Activated T-cell treated with anti-CD3 and anti-CD28 coated beads, Interleukin-2, amount 50 U/mL, for 48 hours (primary cell): ENCODE measurements at places on chromosomes 11 and 22.

DNA sequence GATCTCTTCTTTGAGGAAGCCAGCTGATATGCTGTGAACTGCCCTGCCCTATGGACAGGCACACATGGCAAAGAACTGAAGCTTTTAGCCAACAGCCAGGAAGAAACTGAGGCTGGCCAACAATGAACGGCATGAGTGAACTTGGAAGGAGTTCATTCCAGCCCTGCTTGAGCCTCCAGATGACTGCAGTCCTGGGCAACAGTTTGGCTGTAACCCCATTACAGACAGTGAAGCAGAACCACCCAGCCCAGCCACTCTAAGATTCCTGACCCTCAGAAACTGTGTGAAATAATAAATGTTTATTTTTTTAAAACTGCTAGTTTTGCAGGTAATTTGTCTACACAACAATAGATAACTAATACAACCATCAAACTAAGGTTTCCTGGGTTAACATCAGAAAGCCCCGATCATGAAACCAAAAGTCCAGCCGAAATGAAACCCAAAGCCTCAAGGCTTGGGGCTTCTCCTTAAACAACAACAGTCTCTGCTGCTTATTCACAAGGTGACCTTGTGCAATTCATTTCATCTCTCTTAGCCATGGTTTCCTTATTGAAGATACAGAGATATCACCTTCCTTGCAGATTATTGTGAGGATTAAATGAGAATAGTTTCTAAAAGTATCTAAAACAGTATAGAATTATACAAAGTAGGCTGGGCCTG is 31.4 kb downstream of the PAK1 start:
- DNase-seq = no peak

GRCh38 chr11:72630104-72630852 is 43.9 kb downstream of the PDE2A start:
- DNase-seq = no peak

- DNase-seq = no peak
Measured at GRCh38 chr11:132056689-132057088, 686.3 kb downstream of the NTM start.

GRCh38 chr11:121588747-121589146 is 136.0 kb upstream of the SORL1-AS1 start:
- no peak for DNase-seq

DNA sequence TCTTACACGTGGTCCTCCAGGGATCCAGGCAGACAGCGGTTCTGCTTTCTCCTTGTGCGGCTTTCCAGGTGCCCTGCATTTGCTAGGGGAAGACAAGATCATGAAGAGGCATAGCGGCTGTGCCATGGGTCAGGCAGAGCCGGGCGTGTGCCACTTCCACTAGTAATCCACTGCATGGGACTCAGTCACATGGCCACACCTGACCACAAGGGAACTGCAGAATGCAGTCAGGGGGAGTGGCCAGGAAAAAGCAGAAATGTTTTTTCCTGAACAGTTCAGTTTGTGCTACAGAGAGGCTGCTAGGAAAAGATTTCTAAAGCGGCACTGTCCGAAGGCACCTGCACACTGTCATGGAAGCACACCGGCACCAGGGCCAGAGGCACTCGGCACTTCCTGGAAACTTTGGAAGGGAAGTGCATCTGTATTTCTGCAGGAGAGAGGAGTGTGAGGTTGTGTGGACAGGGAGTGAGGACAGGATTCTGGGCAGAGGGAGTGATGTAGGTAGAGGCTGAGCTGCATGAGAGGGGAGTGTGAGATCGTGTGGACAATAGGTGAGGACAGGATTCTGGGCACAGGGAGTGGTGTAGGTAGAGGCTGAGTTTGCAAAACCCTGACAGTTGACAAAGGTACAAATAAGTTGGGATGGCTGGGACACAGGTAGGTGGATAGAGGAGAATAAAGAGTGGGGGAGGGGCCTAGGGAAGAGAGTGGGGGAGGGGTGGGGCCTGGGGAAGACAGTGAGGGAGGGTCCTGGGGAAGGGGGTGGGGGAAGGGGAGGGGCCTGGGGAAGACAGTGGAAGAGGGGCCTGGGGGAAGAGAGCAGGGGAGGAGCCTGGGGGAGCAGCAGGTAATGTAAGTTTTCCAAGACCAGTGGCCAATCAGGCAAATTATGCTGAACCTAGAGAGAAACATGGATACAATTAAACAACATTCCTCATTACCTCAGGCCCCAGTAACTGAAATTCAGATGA is 1436.3 kb downstream of the TBC1D22A start:
- DNase-seq = no peak

- no peak for DNase-seq
Measured at GRCh38 chr11:7563281-7563680, 49.5 kb downstream of the PPFIBP2 start.

DNA sequence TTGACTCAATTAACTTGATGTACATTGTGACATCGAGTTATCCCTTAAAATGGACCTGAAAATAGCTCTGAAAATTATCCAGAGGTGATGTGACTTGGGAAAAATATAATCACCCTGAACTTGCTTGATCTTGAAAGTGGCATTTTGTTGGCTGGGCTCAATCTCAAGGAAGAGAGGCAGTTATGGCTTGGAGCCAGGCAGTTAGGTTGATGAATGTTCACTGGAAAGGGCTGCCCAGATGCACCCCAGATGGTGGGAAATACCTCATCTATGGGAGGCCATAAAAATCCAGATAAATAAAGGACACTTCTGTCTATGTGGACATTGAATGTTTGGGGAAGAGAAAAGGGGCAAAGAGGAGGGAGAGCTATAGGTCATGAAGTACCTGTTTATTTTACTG is 55.7 kb upstream of the OR5AN1 start:
- DNase-seq = no peak

DNA sequence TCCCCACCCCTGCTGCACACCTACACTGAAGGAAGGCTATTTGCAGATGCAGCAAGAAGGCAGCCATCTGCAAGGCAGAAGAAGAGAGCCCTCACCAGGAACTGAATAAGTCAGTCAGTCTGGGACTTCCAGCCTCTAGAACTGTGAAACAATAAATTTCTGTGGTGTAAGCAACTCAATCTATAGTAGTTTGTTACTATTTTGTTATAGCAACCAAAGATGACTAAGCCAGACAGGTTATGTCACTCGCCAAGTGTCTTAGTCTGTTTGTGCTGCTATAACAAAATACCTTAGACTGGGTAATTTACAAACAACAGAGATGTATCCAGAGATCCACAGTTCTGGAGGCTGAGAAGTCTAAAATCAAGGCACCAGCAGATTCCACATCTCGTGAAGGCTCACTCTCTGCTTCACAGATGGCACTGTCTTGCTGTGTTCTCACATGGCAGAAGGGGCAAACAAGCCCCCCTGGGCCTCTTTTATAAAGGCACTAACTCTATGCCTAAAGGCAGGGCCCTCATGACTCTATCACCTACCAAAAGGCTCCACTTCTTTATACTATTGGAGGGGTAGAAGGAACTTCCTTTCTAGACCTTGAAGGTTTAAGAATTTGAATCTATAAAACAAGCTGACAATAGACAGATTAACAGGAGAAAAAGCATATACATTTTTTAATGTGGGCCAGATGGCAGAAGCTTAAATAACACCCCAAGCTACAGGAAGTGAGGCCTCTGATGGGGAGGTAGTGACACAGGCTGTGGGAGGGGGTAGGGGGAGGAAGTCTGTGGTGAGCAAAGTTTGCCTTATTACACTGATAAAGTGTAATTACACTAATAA is 12.3 kb downstream of the APOL6 start:
- DNase-seq = peak; percentile 41

GRCh38 chr22:37267661-37268413 is 14.5 kb upstream of the CYTH4 start:
- DNase-seq = no peak

GRCh38 chr11:107266455-107266854 is 191.2 kb downstream of the CWF19L2 start:
- no peak for DNase-seq

GRCh38 chr22:17929909-17930308 is 94.5 kb downstream of the MICAL3 start:
- DNase-seq = no peak

DNA sequence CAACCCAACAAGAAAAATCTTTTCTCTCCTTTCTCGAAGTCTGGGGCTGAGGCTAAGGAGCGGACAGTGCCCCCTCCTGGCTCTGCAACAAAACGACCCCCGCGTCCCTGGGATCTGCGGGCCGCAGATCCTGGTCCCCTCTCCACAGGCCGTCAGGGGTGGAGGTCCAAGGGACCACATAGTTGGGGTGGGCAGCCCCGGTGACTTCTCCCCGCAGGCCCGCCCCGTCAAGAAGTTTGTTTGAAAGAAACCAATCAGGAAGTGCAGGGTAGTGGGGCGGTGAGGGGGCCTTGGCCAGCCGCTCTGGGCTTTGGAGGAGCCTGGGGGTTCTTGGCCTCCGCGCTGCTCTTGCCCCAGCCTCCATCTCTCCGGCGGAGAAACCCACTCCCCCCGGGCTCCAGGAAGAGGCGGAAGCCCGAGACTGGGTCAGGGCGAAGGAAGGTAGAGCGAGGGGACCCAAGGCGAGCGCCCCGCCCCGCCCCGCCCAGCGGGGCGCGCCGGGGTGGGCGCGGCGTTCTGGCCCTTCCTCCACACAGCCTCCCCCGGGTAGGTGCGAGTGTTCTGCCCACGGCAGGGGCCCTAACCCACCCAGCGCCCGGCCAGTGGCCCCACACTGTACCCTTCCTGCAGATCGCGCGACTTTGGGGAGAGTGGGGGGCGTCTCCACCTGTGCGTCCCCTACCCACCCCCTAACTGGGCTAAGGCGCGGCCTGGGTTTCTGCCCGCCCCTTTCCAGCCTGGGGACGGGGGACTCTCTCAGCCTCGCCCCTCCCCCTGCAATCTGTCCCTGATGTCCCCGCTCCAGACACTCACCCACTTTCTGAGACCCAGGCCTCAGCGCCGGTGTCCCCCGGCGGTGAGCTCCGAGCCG is 1.3 kb downstream of the TP53I11 start:
- peak; percentile 54 for DNase-seq

- no peak for DNase-seq
Measured at GRCh38 chr11:106990331-106990730, 27.9 kb downstream of the GUCY1A2 start.

DNA sequence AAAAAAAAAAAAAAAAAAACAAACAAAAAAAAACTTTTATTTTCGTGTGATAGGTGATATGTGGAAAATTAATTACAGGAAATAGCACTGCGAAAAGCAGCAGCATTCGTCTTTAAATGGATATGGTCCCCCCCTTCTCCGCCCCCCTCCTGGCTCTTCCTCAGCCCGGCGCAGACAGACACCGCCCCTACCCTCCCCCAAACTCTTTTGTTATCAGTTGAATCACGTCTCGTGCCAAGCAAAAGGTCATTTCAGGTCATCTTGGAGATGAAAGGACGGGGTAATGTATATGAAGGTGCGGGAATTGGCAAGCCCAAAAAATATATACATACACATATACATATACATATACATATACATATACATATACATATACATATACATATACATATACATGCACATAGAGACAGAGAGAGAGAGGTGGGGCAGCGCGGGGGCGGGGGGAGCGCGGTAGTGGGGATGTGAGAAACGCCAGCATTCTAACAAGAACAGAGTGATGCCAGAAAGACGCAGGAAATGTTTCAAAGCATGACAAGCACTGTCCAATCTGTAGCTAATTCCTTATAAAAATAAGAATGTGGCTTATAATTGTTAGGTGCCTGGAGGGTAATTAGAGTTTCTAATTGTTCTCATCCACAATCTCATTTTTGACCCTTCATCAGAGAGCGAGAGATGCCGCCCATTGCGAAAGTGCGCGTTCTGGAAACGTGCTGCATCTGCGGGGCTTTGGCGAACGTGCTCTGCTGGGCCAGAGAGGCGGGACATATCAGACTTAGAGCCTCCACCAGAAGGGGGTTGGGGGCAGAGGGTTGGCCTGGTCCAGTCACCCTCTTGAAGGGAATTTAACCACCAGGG is 214.5 kb upstream of the UBASH3B start:
- no peak for DNase-seq

DNA sequence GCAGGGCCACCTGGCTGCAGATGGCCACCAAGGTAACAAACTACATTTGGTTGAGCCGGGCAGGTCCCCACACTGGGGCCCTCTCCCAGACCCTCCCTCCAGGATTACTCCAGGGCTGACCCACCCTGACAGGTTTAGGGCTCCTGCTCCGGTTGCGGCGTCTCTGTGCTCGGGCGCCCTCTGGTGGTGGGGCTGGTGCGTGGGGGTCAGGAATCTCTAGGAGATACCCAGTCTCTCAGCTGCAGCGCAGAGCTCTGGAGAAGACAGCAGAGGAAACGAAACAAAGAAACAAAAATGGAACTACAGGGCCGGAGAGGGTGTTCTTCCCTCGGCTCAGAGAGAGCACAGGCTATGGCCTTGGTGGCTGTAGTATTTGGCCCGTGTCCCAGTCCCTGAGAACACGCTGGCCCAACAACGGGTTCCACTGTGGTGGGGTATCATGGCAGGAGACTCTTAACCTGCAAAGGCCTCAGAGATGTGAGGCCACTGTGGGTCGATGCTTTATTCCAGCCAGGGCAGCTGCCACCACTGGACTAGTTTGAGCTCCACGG is 2.4 kb downstream of the C11orf96 start:
- peak; percentile 87 for DNase-seq

DNA sequence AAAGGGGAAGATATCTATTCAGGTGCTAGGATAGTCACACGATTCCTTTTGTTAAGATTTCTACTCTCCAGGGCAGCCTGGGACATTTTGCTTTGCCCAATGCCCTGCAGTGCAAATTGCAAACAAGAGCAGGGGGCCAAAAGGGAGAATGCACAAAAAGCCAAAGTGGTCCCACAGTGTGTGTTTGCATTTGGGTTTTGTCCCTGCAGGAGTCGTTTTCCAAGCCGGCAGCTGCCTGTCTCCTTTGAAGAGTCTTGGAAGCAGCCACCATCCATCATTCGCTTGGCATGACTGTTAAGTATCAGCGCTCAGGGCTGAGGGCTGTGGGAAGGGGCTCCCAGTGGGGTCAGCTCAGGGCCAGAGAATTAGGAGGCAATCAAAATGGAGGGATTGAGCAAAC is 184.7 kb downstream of the MIAT start:
- DNase-seq = no peak

DNA sequence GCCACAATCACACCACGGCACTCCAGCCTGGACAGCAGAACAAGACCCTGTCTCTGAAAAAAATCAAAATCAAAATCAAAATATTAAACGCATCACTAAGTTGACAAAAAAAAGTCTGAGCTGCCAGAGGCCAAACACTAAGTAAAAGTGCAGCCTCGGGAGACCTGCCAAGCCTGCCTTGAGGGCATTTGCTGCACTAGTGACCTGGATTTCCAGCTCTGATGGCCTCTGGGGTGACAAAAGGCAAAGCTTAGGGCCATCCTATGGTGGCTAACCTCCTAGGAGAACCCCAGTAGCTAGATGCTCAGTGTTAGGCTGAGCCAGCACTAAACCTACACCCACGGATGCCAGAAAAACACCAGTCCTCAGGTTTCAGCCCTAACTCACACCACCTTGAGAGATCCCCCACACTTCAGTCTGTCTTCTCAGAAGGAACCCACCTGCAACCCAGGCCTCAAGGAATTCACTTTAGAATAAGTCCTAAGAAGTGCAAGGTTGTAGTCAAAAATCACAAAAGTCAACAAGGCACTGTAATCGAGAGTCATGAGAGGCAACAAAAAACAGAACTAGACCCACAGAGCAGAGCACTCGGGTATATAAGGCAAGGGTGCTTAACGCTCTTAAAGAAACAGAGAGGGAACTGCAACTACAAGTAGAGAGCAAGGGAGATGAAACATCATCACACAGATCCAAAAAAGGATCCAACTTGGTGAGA is 28.6 kb downstream of the GNB1L start:
- no peak for DNase-seq
